GM23248 (cell line): ENCODE measurements at places on chromosomes 7 and 10.

DNA sequence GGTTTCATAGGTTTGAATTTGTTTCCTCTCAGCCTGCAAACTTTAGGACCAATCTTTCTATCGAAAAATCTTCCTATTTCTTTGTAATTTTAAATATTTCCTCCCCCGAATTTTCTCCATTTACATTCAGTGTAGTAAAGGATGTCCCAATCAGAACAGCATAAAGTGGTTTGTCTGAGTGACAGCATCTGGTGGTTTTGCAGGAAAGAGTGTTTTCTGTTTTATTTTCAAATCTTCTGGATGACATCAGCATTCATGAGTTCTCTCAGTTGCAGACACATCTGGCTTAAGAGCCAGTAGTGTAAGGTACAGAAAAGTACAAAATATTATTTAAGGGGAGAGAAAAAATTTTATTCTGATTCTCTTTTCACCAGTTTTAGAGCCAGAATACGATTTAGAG is 634.8 kb downstream of the PHTF2 start:
- no peak for DNase-seq

DNA sequence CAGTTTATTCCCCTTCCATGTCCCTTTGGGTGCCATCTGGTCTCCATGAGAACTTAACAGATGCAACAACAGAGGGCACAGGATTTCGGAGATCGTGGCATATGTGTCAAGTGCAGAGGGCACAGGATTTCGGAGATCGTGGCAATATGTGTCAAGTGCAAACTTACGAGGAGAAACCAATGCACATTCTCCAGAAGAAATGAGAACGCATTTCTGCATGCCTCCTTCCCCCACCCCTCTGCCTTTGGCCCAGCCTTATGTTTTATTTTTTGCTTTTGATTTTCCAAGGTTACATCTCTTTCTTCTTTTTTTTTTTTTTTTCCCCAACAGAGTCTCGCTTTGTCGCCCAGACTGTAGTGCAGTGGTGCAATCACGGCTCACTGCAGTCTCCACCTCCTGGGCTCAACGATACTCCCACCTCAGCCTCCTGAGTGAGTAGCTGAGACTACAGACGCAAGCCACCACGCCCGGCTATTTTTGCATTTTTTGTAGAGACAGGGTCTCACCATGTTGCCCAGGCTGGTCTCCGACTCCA is 586 bp upstream of the ANKRD26 start:
- DNase-seq: no peak

GRCh38 chr10:61271127-61271780 is 181.9 kb downstream of the TMEM26 start:
- DNase-seq: peak; percentile 79

DNA sequence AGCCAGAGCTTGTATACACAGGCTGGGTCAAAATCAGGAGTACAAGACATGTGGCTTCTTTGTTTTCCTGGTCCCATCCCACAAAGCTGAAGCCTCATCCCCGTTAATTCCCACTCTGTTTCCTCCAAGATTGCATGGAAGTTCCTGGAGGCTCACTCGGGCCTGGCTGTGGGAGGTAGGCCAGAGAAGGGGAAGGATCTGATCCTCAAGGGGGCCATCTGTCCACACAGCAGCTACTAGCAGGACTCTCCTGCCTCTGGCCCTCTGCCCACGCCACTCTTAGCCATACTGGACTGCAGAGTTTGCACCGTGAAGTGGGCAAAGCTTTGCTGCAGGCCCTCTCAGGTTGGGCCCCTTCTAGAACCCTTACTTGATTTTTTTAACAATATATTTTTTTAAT is 160.6 kb downstream of the FGFR2 start:
- DNase-seq: no peak

DNA sequence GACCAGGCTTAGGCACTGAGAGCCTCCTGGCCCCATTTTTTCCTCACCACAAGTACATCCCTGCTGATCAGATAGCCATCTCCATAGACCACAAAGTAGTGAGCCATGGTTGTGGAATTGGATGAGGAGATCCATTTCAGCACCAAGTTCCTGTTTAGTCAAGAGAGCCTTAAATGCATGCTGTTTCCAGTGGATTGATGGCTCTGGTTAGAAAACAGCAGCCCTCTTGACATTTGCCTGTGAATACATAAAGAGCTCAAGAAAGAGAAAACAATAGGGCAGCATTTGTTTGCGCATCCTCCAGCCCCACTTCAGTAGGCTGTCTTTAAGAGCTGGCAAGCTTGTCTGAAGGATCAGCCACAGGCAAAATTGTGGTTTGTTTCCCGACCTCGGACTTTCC is 251.2 kb downstream of the POU6F2 start:
- peak; percentile 56 for DNase-seq

DNA sequence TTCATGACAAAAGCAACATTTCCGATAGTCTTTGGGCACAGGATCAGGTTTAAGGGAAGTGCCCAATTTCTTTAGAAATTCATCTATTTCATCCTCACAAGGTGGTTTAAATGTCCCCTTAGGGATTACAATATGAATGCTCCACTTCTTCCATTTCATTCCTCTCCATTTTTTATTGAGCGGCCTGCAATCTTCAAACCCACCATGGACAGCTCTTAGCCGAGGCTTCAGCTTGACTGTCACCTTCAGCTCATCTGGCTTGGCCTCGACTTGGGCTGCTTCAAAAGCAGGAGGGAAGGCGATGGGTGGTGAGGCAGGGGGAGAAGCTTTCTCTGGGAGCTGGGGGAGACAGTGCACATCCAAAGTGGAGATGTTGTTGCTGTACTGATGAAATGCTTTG is 123.2 kb downstream of the GALNT11 start:
- no peak for DNase-seq

- no peak for DNase-seq
Observed at GRCh38 chr7:155764438-155764793, 47.8 kb downstream of the SHH start.

- DNase-seq: no peak
Observed at GRCh38 chr7:92357260-92357659, 90.0 kb upstream of the GATAD1 start.

- no peak for DNase-seq
Observed at GRCh38 chr10:92203919-92204623, 86.8 kb downstream of the CPEB3 start.

DNA sequence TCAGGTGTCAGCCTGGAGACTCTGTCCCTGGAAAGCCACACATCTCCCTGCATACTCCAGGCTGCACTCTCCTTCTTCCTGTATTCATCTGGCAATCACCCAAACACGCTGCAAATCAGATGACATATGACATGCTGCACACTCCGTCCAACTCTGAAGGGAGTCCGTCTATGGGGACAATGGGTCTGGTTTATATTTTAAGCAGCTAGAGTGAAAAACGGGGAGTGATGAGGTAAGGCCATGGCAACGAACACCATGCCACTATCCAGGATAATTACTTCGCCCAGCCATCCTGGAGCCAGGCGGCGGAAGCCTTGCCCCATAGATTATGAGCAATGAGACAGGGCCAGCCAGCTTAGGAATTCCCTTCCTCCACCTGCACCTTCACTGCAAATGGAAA is 140.1 kb downstream of the PLXNA4 start:
- DNase-seq: no peak

DNA sequence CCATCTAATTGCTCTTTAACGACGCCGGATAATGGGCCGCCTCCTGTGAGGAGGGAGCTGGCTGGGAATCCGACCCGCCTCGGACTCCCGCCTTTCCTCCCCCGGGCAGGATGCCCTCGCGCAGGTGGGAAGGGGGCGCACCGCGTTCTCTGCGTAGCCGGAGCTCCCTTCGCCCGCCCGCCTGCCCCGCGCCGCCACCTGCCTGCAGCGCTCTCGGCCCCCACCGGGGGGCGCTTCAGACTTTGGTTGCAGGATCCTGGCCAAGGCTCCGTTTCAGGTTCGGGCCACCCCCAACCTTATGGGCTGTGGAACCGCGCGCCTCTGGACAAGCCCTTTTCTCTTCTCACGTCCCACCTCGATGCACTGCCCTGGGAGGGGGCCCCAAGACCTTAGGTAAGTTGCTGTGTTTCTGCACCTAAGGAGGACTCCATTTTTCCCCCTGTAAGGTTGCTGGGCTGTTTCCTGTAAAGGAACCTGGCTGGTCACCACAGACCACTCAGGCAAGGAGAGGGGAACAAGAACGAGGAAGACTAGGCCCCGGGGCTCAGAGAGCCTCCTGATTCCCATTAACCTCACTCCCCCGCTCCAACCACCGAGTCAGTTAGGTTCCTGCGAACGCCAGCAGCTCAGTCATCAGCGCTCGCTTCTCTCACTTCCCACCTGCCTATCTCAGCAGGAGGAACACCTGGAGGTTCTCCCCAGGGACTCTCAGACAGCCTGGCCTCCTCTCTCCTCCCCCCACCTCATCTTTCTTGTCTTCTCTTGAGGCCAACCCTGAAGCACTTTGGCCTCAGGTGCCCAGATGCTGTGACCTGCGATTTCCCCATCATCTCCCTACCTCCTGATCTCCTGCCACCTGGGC is 11.3 kb upstream of the KAZALD1 start:
- DNase-seq: peak; percentile 65

DNA sequence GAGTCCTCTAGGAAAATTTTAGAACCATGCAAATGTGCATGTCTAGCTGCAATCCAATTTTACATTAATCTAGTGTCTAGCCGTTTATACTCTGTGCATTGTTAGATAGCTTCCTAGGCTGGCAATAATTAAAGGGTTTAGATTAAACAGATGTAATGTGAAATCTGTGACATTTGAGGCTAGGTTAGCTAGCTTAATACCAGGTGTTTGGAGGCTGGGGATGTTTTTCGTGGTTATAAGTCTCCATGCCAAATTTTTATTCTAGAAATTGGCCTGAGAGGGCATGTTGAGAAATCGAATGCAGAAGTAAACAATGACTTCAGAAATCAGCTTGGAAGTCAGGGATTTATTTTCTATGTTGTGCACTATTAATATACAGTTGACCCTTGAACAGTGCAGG is 94.2 kb downstream of the ST7 start:
- DNase-seq: peak; percentile 23

- DNase-seq: no peak
Observed at GRCh38 chr10:101476383-101476782, 111.7 kb downstream of the POLL start.

GRCh38 chr7:71237945-71238344 is 106.0 kb downstream of the GALNT17 start:
- no peak for DNase-seq

DNA sequence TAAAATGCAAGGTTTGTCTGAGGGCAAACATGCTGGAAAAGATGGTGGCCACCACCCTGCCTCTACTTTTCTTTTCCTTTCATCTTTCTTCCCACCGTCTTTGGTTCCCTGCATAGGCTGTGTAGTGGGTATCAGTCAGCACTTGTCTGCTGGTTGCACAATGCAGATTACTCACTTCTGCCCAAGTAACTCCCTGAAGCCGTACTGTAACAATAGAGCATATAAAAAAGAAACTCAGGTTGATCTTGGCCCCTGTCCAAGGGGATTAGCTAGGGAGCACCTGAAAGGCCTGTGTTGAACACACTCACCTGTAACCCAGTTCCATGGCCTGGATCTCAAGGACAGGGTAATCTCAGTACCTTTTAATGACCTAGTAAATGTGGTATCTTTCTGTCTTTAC is 533.0 kb upstream of the GALNT17 start:
- peak; percentile 70 for DNase-seq

DNA sequence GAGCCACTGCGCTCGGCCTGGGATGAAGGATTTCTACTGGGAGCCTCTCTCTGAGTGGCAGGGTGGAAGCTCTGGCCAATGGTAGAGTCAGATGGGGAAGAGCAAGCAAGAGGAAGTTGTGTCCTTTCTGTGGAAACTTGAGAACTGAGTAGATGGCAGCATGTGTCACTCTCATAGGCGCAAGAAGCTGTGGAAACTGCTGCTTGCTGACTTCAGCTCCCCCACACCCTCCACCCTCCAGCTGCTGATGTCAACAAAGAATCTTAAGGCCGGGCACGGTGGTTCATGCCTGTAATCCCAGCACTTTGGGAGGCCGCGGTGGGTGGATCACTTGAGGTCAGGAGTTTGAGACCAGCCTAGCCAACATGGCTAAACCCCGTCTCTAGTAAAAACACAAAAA is 39.8 kb upstream of the SRGN start:
- DNase-seq: peak; percentile 48

DNA sequence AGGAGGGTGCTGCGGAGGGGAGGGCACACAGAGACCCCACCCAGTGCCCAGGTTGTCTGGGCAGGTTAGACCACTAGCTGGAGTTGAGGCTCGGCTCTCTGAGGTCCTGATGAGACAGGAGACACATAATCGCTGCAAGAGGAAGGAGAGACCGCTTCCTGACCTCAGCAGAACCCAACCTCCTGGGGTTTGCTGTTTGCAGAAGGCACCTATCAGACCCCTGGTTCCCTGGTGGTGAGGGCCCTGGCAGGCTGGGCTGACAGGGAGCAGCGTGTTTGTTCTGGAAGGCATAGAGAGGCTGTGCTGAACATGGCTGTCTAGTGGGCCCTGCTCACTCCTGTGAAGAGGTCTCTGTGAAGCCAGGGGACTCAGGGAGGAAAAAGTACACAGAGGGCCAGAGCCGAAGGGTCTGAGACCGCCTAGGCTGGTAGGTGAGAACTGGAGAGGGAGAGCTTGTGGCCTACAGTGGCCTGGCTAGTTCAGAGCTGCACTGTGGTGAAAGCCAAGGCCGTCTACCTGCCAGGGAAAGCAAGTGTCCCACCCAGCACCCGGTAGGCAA is 39.4 kb upstream of the NPFFR1 start:
- no peak for DNase-seq

DNA sequence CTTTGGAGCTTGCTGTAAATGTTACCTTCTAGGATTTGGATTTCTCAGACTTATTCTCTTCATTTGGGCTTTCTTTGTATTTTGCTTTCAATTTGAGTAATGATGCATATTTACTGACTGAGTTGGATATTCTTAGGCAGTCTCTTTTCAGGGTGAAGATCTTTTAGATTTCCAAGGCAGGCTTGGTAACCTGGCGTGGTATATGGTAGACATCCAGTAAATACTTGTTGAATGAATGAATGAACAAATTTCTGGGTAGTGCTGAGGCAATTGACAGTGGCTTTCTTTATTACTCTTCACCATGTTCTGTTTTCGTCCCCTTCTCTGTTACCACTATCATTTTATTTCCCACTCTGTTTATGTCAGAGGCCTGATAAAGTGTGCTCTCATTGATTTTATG is 27.1 kb downstream of the BBS9 start:
- DNase-seq: peak; percentile 51

DNA sequence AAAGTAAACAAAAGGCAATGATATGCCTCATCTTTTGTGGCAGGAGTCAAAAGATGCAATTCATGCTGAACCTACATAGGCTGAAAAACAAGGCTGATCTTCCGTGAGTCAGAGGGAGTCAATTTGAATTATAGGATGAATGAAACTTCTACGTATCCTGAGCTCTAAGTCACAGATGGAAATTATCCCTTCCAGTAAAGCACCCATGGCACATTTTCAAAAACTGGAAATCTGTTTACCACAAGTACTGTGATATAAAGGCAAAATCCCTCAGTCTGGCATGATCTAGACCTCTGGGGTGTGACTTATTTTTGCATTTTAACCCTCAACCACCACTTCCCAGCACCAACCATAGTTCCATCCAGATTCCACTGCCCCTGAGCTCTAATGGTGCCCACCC is 69.6 kb downstream of the NRG3 start:
- DNase-seq: no peak

- no peak for DNase-seq
Observed at GRCh38 chr10:6456067-6456466, 124.0 kb downstream of the PRKCQ start.

GRCh38 chr10:117248750-117249465 is 8.0 kb downstream of the SLC18A2 start:
- peak; percentile 86 for DNase-seq
